Thyroid gland (tissue), 4 donors: ENCODE measurements at places on chromosomes 5 and 9. TPM values are rescaled to one million over a fixed set of nuclear protein-coding genes. Genes with fewer than 3 reads are reported as not detected.

STKLD1 gene
- total RNA-seq, result 2.2 TPM

BSPRY gene
- 79.7 TPM for total RNA-seq

CD274 gene
- 6.1 TPM for total RNA-seq

STK32A gene
- 5.8 TPM for total RNA-seq

SLC12A7 gene
- 41.6 TPM for total RNA-seq

PIP5KL1 gene
- total RNA-seq, result 5.2 TPM

ZFP2 gene
- total RNA-seq, result 2.7 TPM

PRDM9 gene
- not detected for total RNA-seq

SLC6A3 gene
- total RNA-seq, result 0.54 TPM

ZNF474 gene
- not detected for total RNA-seq

TCOF1 gene
- total RNA-seq, result 23.4 TPM

WNK2 gene
- total RNA-seq, result 7.9 TPM

MOB3B gene
- total RNA-seq, result 17.3 TPM

SAXO1 gene
- not detected for total RNA-seq

GRCh38 chr5:77972469-77973252 is 196.5 kb upstream of the TBCA start:
- DNase-seq, result no peak

- peak; percentile 1 for DNase-seq
These were observed 25.4 kb upstream of the SARDH start for GRCh38 chr9:133763272-133764183.

DNA sequence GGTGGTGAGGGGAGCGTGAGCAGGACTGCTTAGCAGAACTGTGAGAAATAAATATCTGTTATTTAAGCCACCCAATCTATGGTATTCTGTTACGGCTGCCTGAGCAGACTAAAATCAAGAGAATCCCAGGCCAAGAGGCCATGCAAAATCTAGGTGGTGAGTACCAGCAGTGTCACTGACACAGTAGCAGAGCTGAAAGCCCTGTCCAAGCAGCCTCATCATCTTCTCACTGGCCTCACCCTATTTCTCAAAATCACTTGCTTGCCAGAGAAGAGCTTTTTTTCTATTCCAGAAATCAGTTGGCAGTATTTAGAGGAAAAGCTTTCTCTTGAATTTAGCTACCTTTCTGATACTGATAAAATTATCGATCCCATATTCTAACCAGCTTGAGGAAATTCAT is 68.0 kb downstream of the RETREG1 start:
- no peak for DNase-seq

- no peak for DNase-seq
These were observed 242.9 kb upstream of the IRX1 start for GRCh38 chr5:3352711-3353110.

GRCh38 chr5:124701873-124702425 is 44.5 kb downstream of the ZNF608 start:
- no peak for DNase-seq

- DNase-seq, result no peak
These were observed 543.0 kb downstream of the MAT2B start for GRCh38 chr5:164048359-164048926.

- no peak for DNase-seq
These were observed 350.2 kb downstream of the KIAA0825 start for GRCh38 chr5:94268226-94268625.

DNA sequence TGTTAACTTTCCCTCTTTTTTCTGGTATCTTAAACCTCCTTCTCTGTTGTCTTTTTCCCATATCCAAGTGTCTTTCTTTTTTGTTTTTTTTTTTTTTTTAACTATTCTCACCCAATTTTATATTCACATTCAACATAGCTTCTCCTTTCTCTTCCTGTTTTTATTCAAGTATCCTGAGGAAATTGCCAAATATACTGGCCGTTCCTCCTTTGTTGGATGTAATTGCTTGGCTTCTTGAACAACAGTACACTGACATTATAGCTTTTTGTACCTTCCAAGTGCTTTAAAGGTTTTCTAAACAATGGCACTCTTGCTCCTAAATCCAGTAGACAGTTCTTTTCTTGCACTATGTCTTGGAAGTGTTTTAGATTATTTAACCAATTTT is 1146.8 kb downstream of the MAT2B start:
- DNase-seq, result no peak

DNA sequence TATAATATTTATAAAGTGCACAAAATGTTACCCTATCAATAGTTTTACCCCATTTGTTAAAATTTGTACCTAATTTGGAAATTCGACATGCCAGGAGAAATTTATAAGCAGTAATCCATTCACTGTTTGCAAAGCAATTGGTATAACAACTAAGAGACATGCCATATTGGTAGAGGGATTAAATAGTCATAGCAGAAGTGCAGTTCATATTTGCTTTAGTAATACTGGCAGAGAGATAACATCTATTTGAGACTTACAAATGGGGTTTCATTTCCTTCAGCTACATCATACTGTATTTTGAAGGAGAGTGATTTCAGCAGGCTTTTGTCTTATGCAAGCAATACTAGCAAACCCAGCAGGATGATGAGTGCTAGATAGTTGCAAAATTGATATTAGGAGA is 610.4 kb upstream of the CDH10 start:
- DNase-seq, result no peak

- DNase-seq, result no peak
These were observed 193.3 kb downstream of the SMC2 start for GRCh38 chr9:104287253-104287878.

DNA sequence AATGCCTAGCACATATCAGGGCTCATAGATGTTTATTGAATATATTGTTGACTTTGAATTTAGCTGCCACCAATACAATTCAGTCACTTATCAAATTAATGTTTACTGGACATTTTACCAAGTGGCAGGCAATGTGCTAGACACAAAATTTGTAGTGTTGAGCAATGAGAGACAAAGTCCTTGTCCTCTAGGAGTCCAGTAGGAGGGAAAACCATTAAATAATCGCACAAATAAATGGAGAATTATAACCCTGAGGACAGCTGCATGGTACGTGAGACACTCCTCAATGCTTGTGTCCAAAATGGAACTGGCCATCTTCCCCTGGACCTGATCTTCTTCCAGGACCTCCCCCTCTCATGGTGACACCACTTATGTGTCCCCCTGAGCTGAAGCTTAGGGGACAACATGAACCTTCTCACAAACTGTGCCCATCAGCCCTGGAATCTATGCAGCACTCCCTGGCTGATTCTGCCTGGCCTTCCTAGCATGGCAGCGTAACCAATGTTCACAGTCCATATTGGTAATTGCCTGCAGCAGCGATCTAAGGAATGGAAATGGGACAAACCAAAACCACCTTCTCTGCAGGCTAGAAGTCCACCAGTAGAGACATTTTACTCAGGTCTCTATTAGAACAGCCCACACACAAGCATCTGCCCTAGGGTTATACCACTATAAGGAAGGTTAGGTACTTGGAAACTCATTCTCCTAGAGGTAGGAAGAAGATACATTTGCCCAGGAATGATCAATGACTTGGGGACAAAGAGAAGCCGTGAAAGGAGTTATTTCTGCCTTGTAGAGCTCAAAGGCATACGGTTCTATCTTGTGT is 75.5 kb downstream of the FGF1 start:
- DNase-seq, result no peak

DNA sequence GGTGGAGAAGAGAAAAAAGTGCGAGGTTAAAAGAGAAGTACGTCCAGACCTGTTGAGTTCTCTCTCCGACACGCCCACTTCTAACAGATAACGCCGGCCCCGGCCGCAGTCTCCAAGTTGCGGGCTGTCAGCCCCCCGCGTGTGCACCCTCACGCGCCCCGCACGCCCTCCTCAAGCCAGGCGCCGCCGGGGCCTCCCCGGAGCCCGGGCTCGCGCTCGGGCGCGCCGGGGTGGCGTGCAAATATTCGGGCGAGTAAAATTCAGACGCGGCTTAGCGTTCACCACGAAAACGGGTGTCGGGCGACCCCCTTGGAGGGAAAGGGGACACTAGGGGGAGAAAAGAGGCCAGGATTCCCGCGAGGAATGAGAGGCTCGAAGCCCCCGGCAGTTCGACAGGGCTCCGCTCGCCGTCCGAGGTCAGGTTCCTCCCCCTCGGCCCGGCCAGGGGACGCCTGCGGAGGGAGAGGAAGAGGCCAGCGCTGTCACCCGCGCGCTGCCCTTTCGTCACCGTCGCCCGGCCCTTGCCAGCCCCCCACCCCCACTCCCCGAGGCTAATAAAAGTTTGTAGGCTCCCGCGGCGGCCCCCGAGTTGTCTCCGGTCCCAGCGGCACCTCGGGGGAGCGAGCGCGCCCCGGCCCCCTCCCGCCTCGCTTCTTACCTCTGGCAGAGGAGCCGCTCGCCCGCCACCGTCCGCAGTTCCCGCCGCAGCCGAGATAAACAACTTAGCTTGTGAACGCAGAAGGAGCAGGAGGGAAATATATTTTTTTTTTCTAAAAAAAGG is 743 bp downstream of the NR3C1 start:
- DNase-seq, result peak; percentile 60

- no peak for DNase-seq
These were observed 318.7 kb upstream of the ITGA1 start for GRCh38 chr5:52468976-52469375.

GRCh38 chr9:96344458-96345180 is 38.9 kb downstream of the SLC35D2 start:
- peak; percentile 25 for DNase-seq

DNA sequence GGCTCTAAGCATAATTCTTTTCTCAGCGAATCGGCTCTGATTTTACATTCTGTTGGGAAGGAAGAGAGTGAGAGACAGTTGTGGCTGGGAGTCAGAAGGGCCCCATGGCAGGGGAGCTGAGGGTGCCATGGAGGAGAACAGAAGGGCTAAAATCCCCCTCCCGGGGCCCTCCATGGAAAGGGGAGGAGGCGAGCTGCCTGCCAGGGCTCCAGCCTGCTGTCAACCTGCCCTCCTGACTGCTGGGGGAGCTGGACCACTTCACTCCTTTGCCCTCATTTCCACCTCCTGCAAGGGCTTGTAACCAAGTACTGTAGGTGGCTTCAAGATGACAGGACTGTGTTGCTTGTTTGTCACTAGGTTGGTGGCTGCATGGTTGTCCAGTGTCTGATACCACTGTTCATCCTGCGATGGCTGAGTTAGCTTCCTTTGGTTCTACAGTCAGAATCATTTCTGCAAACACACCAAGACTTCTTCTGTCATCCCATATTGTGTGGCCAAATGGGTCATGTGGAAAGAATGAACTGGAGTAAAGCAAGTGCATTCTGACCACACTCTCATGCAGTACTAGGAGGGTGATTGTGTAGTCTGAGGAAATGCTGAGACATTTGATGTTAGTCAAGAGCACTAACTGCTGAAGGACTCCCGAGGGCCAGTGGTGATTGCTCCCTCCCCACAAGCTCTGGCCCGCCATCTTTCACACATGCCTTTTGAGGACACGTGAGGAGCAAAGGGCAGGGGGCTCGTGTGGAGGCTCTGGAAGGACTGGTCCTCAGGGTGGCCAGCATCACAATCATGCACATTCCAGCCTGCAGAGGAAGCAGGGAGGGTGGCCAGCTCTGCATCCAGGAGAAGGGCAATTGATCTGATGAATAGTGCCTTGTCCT is 307.2 kb downstream of the GADD45G start:
- DNase-seq, result no peak

- DNase-seq, result no peak
These were observed 5.9 kb downstream of the PDLIM7 start for GRCh38 chr5:177491429-177491945.

DNA sequence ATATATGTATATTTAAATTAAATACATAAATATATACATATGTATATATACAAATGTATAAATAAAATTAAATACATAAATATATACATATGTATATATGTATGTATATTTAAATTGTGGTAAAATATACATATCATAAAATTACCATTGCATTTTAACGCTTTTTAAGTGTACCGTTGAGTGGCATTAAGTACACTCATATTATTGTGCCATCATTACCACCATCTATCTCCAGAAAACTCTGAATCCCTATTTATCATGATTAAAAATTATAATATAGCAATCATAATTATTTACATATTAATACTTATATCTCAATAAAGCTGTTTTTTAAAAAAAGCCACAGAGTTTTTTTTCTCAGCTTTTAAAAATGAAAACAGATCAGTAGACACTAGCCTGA is 27.1 kb upstream of the VCAN start:
- no peak for DNase-seq

DNA sequence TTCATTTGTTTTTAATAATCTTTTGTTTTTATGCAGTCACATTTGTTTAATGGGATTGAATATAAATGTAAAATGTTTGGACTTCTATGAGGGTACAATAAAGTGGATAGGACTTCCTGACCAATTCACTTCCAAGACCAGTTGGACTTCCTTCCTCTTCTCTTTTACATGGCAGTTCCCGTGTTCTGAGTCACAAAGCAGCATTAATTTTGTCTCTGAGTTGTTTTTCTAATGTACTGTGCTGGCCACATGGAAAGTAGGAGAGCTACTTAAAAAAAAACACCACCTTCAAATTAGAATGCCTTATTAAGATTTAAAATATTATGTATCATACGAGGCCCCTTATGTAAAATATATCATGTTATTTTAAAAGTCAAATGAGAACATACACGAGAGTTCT is 87.3 kb downstream of the CCDC171 start:
- no peak for DNase-seq

DNA sequence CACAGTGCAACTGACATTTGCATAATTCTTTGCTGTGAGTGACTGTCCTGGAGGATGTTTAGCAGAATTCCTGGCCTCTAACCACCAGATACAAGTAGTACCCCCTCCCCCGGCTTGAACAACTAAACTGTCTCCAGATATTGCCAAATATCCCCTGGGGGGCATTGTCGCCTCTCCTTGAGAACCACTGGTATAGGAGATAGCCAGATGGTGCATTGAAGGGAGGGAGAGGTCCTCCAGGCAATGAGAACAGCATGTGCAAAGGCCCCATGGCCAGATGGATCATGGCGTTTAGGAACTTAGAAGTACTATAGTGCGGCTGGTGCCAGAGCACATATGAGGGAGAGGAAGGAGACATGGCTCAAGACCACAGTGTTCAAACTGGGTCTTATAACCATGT is 18.9 kb upstream of the ORM1 start:
- no peak for DNase-seq

DNA sequence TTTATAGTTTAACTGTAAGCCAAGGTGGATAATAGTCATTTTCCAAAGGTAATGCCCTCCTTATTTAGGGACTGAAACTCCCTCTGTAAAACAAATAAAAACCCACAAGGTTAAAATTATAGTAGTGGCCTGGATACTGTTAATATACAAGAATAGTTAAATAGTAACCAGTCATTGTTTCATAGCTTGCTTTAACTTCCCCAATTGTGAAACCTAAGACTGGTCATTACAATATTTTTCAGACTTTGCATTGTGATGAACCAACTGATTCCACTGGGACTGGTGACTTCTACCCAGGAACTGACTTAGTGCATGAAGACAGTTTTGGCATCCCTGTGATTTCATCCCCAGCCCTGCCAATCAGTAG is 162.6 kb downstream of the SMC2 start:
- DNase-seq, result no peak

DNA sequence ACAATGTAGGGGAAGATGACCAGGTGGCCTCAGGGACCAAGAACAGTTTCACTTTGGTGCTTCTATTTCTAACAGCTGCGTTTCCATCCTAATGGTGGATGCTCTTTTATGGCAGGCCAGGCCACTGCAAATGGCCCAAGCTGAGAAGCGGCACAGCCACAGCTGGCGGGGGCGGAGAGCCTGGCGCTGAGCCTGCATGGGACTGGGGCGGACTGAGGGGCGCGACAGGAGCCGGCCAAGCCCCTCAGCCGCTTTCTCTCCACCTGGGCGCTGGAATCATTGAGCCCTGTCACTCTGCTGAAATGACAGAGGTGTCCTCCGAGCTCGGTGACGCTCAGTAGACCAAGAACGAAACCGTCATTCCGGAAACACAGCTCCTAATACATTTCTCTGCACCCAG is 317.3 kb upstream of the PDE4D start:
- DNase-seq, result no peak
